ENCODE measurements at places on chromosomes 4 and X.
A peak's percentile ranks its signal among the peaks of the same experiment; 100 is the strongest.

- DNase-seq, result peak; percentile 14
These were observed 1.0 kb downstream of the SLITRK4 start for GRCh38 chrX:143634663-143635455.

- no peak for DNase-seq
These were observed 16.0 kb upstream of the LSM6 start for GRCh38 chr4:146159384-146160058.

GRCh38 chrX:141673946-141674345 is 24.6 kb downstream of the SPANXD start:
- DNase-seq, result no peak

DNA sequence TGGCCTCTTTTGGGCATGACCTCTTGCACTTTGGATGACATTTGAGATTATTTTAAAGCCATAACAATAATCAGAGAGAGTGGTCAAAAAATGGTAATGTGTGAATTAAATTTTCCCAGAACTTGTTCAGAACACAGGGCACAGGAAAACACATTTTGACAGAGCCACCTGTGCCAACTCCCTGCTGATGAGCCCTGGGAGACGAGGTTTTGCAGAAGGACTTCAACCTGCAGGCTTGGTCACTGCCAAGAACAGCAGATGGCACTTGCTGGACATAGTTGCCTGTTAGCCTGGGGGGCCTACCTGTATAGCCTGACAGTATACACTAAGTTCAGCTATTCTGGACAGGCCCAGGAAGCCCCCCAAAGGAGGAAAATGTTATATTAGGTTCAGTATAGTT is 277.8 kb upstream of the EMCN start:
- no peak for DNase-seq

- no peak for DNase-seq
These were observed 109.8 kb downstream of the MAPK10 start for GRCh38 chr4:86250006-86250405.

GRCh38 chr4:153218961-153219360 is 14.7 kb downstream of the TRIM2 start:
- DNase-seq, result no peak

GRCh38 chr4:183492791-183493222 is 12.1 kb upstream of the ING2 start:
- no peak for DNase-seq

GRCh38 chrX:18994713-18995112 is 10.8 kb upstream of the PHKA2 start:
- no peak for DNase-seq

DNA sequence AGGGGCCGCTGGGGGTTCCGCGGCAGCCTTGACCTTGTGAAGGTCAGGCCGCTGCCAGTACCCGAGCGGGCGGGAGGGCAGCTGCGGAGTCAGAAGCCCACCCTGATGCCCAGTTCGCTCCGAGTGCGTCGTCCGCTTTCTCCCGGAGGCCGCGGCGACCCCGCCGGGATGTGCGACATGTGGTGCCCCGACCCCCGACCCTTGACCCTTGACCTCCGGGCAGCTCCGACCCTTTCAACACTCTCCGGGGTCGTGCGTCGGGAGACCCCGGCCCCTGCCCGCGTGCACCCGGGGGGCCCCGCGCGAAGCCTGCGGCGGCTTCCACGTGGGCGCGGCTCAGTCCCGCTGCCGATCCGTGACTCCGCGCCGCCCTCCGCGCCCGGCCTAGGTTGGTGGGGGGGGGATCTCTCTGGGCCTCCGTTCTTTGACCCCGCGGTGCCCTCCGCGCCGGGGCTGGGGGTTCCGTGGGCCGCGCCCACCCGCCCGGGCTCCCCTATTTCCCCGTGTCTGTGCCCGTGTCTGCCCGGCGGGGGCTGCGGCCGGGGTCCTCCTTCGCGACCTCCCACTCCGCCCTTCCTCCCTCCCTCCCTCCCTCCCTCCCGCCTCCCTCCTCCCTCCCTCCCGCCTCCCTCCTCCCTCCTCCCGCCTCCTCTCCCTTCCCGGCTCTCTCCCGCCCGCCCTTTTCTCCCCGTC is 609 bp upstream of the SLC25A6 start:
- DNase-seq, result peak; percentile 69

DNA sequence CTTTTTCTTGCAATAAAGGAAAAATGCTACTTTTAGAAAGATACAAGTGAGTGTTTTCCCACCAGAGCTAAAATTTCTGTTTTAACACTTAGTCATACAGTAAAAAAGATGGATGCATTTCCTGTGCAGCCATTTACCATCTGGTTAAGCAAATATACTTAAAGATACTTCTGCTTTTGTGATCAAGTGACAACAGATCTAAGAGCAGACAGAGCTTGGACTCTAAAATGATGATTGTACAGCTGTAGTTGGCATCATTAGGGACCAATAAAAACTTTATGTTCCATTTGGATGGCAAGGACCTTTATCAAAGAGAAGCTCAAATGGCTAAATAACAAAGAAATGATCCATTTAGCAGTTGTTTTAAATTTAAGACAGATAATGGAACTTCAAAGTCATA is 270.8 kb downstream of the FSTL5 start:
- no peak for DNase-seq

Measured in Ammon's horn (tissue), 1 donor.